Inflammatory macrophage (primary cell): ENCODE measurements at places on chromosomes 4 and X.

DNA sequence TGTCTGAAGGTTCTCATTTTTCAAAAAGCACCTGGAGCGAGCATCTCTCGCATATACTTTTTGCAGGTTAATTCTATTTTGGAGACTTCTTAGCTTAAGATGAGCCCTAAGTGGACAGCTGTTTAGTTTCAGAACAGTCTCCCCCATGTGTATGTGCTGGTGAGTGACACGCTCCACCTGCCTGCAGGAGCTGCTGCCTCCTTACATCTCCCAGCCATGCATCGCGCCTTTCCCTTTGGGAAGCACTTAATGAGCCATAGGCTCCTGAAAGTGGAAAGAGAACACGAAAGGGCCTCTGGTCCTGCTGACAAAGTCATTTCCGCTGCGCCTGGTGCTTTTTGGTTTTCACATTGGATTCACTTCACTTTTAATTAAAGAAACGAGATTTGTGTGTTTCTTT, 56.1 kb downstream of the TRIML2 start:
- no peak for DNase-seq

DNA sequence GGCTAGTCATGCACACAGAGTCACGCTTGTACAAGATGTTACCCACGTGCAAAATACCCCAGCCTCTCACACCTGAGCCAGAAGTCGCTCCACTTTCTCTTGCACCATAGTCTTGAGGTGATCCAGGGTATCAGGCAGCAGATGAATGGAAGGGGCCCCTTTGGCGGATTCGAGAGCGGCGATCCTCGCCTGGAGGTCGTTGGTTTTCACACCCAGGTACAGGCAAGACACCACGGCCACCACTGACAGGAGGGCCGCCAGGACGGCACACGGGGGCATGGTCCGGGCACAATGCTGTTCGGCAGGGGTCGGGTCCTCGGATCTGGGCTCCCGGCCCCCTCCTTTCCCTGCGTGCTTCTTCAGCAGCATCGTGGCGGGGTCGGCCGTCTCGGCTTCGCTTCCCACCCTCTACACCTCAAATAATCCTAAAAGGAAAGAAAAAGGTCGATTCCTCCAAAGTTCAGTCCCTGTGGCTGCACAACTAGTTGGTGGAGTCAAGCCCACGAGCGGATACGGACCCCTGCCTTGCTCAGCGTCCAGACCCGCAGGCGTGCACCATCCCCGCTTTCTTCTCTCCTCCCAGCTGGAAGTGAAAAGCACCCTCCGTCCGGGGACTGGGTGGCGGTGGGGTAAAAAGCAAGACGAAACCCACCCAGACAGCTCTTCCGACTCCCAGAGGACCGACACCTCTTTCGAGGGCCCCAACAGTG, 652 bp downstream of the COL25A1 start:
- no peak for DNase-seq

DNA sequence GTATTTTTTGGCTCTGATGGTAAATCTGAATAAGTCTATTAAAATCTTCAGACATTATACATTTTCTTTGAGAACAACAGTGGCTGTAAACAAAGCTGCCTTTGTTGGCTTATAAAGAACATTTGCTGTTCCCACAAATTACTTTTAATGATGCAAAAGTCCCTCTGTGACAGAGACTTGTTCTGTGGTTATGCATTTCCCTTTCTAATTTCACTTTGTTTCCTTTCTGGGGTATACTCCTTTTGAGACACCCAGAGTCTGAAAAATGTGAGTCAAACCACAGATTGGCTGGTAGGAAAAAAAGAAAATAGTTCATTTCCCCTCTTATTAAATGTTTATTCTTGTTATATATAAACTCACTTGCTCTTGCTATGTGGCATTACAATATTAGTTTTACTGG, 402.4 kb downstream of the PACRGL start:
- DNase-seq = no peak

DNA sequence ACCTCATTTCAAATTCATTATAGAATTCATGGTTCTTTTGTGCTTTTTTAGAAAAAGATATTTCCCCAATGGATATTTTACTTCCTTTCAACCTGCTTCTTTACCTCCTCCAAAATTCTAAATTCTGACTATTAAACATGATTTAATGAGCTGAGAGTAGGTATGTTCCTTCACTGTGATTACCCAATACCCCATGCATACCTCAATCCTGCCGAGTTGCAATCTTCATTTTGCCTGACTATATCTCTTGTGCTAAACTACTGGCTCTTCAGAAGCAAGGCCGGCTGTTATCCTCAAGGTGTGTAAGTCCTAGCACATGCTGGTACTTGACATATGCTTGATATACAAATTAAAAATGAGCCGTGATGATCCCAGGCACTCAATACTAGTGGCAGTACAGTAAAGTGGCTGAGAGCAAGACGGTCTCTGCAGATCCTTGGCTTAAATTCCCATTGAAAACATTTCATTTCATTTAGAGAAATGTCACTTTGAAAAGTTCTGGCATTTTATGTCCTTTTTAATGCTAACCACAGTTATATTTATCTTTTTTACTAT, 320.4 kb downstream of the KCNIP4 start:
- no peak for DNase-seq

- DNase-seq = no peak
Measured at GRCh38 chrX:4570151-4570550, 856.7 kb upstream of the PRKX start.

DNA sequence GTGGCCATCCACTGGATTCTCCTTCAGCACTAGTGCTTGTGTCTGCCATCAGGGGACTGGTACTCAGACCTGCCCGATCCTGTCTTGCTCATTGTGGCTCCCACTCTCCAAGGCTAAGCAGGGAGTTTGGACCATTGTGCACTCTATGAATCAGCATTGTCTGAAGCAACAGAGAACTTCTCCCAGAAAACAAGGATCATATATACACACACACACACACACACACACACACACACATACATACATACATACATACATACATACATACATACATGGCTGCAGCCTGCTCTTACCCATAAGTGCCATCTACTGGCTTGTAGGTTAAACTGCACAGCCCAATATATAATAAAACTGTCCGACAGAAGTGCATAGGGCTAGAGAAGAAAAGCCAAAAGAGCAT, 345.3 kb upstream of the LCORL start:
- peak; percentile 40 for DNase-seq

DNA sequence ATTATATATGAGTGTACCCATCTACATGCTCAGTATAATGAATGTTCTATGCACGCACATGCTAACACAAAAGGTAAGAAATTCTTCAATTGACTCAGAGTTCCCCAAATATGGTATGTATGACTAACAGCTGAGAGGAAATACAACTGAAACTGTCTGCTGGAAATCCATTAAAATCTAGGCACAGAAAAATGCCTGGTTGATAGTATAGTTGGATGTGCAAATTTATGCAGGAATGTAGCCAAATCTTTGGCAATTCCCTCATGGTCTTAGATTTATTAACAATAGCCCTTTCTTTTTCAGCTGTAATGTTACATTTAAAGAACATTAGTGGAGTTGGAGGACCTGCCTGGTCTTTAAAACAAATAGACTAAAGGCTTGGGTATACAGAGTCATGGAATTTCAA, 5.5 kb downstream of the CAMK2D start:
- no peak for DNase-seq

DNA sequence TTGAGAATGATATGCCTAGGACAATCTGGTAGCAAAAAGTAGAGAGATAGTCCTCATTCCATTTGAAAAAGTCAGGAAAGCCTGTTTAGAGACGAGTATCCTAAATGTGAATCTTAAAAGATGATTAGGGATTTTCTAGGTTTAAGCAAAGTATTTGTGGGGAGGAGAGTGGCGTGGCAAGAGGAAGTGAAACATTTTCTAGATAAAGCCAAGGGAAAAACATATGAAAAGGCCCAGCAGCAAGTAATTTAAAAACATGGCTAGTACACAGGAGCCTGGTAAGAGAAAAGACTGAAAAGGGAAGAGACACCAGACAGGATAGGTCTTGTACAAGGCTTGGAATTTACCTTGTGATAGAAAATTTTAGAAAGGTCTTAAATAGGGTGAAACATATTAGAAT, 45.9 kb downstream of the CORIN start:
- DNase-seq = no peak

GRCh38 chr4:139749338-139749737, 83.7 kb downstream of the MGST2 start:
- DNase-seq = no peak

DNA sequence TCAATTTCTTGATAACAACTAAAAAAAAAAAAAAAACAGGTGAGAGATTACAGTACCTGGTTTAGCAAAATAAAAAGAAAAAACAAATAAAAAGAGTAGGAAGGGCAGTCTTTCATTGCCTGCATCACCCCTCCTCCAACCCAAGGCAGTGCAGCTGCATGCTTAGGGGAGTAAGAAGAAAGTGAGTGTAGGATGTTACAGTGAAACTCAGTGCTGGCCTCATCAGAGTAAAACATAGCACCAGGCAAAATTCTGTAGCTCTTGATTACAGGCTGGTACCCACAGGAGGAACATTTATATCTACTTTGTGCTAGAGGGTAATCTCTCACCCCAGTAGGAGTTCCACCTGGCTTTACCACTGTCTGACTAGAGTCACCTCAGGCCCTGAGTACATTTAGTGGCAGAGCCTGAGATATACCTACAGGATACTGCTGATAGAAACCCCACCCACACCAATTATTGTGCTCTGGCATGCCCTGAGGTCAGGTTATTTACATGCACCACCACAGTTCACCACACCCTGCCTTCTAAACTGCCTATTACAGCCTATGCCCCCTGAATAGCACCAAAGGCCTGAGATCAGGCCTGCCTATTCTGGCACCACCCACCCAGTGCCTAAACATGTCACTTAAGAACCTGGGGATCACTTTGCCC, 241.6 kb downstream of the PAPSS1 start:
- no peak for DNase-seq

GRCh38 chrX:137166591-137166990, 132.8 kb upstream of the GPR101 start:
- DNase-seq = no peak

DNA sequence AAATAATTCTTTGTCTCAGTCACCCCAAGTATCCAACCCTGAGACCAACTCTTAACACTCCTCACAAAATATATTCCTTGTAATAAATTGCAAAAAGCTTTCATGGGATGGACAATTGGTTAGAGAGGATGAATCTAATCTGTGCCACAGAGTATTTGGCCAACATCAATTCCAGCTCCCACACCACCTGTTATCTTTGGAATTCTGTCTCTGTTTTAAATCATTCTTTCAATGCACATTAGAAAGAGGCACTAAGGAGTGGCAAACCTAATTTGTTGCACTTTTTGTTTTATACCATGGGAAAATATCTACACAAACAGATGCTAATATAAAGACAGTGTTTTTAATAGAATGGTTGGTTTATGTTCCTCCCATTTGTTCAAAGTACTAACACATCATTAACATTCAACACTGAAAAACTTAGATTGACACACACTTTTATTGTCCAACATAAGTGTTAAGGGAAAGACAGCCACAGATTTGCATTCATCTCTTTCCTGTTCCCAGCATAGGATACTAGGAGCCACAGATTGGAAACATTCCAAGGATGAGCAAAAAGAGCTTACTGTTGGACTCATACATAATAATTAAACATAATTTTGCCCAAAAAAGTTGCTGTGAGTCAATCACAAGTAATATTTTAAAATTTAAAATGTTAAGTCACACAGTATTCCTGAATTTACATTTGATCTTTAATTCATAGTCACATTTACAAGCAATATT, 116.4 kb downstream of the PPA2 start:
- DNase-seq = no peak

DNA sequence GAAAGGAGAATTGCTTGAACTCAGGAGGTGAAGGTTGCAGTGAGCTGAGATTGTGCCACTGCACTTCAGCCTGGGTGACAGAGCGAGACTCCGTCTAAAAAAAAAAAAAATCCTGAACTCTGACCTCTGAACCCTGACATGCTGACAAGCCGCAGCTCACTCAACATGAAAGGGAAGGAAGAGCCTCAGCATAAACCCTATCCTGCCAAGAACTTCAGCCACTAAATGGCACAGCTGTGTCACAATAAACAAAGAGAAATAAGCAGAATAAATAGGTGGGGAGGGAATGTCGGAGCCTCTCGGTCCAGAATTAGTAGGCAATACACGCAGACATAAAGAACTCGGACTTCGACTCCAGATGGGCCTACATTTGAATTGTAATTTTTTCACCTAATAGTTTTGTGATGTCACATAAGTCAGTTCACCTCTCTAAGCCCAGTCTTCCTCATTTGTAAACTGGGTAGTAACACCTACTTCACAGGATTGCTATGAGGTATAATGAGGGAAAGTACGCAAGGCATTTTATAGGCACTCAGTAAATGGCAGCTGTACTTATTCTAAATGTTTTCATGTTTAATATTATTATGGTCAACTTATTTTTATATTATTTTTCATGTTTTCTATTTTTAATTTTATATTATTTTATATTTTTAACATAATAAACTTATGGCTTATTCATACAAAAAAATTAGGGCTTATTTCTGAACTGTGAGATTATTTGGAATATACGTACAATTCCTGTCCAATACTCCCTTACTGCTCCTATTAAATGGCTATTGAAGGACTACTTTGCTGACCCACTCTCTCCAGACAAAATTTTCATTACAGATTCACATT, 243.4 kb downstream of the SCFD2 start:
- no peak for DNase-seq

GRCh38 chr4:26015133-26015651, 101.2 kb downstream of the SMIM20 start:
- DNase-seq = no peak

- DNase-seq = no peak
Measured at GRCh38 chr4:38670109-38670901, 6.3 kb downstream of the KLF3 start.

DNA sequence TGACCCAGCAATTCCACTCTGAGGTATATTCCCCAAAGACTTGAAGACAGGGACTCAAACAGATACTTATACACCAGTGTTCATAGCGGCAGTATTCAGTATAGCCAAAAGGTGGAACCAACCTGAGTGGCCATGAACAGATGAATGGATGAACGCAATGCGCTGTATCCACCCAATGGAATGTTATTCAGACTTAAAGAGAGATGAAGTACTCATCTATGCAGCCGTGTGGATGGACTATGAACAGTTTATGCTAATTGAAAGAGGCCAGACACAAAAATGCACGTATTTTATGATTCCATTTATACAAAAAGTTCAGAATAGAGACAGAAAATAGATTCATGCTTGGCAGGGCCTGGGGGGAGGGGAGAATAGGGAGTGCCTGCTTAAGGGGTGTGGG, 26.3 kb downstream of the PRPS2 start:
- no peak for DNase-seq

- no peak for DNase-seq
Measured at GRCh38 chr4:145293658-145294057, 113.3 kb upstream of the OTUD4 start.

- DNase-seq = no peak
Measured at GRCh38 chrX:86137071-86137470, 11.2 kb upstream of the DACH2 start.

DNA sequence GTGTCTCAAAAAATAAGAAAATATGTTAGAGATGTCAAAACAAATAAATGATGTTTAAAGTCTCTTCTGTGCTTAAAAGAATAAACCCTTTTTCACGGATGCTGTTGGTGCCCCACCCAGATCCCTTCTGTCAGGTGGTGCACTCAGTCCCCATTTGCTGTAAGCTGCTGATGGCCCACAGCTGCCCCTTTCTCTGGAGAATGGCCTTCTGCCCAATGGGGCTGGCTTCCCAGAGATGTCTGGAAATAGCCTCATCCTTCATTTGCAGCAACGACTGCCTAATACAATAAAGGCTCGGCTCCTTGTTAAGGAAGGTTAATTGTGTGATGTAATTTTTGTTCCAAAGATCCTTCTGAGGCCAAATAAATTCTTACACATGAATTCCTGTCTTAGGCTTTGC, 31.8 kb downstream of the ETNPPL start:
- DNase-seq = no peak
